ENCODE measurements at places on chromosomes 13 and 19.

DNA sequence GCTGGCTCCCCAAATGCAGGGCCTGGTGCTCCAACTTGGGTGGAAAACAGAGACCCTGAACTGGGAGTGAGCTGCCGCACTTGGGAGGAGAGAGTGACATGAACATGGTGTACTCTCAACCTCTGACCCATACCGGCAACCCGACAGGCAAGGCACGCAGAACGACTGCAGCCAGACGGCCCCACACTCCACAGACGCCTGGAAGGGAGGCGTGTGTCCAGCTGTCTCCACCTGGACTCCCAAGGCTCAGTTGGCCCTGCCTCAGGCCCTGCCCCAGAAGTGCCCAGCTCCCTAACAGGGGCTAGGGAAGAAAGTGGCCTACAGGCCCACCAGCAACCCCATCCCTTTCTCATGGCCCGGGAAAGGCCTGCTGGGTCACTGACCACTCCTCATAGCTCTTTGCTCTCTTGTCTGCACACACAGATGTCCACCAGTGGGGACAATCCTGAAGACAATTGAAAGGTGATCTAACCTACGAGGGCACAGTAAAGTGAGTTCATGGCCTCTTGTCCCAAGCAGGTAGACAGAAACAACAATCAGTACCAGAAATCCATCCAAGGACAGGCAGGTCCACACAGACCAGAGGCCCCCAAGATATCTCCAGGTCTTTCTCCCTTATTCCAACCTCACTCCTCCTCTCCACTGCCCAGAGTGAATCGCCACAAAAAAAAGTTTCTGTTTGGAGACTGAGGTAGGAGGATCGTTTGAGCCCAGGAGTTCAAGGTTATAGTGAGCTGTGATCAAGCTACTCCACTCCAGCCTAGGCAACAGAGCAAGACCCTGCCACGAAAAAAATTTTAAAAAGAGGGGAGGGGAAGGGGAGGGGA is 28.2 kb downstream of the ELL start:
- no peak for DNase-seq

GRCh38 chr19:28258829-28259228 is 954.1 kb downstream of the UQCRFS1 start:
- no peak for DNase-seq

DNA sequence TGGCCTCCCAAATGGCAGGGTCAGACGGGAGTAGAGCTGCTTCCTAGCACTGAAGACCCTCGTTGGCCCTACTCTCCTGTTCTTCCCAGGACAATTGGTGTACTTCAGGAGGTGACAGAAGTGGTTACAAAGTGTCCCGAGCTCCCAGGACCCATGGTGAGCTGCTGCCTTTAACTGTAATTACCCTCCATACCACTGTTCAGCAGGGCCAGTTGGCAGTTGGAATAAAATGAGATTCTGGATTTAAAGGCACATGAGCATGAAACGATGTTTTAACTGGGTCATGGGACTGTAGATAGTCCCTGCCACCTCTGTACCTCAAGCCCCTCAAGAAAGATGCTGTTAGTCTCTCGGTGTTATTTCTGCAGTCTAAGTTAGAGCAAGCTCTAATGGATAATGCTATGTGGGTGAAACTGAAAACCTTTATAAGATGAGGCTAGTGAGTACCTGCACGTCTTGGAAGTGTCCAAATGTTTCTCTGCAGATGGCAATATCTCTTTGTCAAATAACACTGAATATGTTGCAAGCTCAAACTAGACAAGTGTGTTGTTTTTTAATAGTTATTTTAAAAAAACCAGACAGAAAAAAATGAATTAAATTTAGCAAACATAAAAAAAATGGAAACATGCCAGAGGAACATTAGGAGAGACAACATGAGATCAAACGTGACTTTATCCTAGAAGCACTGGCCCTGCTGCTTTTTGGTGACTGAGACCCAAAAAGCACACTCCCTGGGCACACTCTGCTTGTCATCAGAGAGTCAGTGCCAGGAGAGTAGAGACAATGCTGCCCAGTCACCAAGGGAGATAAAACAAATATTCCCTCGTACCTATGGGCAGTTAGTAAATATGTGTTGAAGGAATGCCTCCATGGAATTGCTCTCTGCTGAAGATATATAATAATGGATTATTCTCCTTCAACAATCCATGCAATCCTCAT is 266.3 kb downstream of the LMO7 start:
- no peak for DNase-seq

GRCh38 chr13:70884196-70884595 is 775.9 kb upstream of the KLHL1 start:
- DNase-seq = no peak

DNA sequence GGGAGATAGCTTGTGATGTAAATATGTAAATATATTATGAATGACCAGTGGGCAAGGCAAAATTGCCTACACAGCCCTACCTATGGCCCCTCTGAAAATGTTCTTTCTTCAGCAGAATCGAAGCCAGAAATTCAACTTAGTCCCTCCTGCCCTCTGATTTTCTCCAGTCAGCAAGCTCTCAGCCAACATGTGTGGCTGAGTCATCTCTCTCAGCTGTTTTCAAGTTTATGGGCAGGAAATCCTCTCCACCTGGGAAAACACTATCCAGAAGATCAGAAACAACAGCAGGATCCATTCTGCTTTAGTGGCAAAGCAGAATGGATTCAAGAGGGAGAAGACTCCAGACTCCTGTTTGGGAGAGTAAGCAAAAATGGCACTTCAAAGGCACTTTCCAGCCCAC is 8.9 kb upstream of the ZNF527 start:
- DNase-seq = no peak
